ENCODE measurements at places on chromosomes 2 and 18.

DNA sequence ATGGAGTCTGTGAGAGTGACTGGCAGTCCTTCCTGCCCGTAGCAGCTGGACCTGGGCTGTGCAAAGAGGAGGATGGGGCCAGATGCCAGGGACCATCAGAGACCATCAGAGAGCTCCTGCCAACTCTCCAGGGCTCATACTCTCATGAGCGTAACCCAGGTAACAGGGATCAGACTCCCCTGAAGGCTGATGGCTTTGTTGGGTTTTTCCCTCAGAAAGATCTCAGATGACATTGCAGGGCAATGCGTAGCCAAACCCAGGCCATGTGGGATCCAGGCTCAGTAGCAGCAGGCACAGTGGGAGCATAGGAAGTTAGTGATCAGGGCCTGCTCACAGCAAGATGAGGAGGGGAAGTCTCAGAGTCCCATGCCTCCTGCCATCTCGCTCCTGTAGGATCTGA is 218.0 kb downstream of the LOXHD1 start:
- no peak for DNase-seq

DNA sequence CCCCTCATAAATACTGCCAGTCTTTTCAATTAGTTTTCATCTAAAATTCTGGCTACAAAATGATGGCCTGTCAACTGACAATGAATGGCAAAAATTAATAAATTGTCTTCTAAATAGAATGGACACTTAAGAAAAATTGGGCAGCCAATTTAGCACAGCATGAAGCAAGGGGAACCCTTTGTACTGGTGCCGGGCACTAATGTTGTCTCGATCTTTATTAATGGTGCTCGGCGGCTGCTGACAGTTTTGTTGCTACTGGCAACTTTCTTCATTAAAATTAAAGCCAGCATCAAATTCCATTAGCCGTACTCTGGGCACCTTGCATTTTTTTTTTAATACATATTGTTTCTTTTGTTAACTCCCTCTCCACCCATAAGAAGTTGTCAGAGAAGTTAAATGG is 309.3 kb downstream of the GBX2 start:
- DNase-seq: no peak

GRCh38 chr2:28049416-28049815 is 158.9 kb downstream of the BABAM2 start:
- no peak for DNase-seq

DNA sequence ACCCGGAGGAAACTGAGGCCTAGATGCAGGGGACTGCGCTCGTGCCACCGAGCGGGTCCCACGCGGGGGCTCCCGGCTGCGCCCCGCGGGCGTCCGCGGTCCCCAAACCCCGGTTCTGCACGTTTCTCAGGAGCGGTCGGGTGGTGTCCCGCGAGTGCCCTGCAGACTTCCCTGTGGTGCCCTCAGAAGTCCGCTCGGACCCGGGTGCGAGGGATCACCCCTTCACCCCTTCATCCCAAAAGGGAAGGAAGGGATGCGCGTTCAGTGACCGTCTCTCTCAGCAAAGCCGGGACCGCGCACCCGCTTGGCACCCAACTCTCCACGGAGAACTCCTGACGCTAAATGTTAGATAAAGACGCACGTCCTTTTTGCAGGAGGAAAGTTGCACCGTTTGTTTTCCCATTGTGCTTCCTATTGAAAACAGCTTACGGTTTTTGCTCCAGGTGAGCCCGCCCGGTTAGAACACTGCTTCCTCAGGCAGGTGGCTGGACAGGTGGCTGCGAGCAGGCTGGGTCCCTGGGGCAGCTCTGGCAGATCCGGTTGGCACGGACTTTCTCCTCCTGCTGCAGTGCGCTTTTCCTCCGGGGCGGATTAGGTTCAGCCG is 779 bp downstream of the DGKD start:
- no peak for DNase-seq

DNA sequence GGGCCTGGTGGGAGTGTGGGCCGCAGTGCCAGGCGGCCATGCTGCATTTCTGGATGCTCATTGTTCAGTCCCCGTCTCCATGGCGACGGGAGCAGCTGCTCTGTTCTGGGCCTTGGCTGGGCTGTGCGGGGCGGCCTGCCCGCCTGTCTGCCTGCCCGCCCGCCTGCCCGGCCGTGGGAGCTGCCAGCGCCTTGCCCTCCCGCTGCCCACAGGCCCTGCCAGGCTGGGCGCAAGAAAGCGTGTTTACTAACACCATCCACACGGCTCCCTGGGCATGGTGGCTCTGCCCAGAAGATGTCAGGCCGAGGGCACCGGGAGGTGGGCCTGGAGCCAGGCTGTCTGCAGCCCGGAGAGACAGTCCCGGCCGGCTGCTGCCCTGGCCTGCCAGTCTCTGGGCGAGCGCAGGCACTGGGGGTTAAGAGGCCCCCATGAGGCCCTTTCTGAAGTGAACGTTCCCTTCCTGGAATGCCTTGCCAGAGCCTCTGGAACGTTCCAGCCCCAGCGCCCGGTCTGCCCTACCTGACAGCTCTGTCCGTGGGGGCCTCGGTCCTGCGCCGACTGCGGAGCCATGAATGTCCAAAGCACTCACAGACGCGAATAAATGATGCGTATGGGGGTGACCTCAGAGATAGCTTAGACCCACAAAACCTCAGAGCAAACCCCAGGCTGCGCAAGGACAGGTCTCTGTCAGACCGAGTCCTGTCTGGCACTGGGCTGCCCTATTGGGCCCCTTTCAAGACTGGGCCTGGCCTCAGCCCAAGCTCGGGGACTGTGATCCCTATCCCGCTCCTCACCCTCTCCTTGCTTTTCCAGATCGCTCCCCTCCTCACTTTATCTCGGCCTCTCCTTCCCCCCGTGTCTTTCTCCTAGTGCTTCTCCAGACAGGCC is 44.3 kb downstream of the MYCN start:
- no peak for DNase-seq

GRCh38 chr2:46649004-46649403 is 169.6 kb downstream of the TMEM247 start:
- DNase-seq: no peak

DNA sequence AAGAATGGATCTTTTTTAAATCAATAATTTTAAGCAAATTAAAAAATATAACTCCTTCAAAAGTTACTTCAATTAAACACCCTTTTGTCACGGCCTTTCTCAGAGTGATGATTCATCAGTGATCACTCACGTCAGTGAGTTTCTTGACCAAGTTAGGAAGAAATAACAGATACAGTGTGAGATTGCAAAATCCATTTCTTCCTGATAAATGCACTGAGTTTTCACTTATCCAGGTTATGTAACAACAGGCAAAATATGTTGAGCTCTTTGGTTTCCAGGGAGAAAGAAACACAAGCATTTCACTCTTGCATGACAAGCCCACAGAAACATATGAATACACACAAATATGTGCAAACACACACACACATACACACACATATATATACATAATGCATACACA is 195.9 kb upstream of the CYRIA start:
- DNase-seq: no peak

DNA sequence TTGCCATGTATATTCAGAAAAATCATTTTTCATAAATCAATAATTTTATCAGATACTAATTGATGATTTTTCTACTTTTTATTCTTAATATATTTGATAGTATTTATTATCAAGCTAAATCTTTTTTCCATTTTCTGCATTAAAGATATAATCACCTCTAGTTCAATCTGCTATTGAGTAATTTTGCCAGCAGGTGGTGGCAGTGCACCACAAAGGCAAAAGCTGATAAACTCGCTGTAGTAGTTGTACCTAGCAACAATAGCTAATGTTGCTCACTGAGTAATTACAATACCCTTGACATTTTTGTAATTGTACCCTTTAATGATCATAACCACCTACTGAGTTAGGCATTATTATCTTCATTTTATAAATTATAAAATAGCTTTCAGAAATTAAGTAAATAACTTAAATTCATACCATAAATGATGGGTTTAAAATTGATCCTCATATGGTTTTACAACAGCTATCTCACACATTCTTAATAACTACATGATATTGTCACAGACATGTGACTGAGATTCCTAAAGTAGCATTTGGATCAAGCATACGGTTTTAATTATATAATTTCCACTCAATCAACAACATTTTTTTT is 52.0 kb upstream of the CALCRL start:
- DNase-seq: no peak

DNA sequence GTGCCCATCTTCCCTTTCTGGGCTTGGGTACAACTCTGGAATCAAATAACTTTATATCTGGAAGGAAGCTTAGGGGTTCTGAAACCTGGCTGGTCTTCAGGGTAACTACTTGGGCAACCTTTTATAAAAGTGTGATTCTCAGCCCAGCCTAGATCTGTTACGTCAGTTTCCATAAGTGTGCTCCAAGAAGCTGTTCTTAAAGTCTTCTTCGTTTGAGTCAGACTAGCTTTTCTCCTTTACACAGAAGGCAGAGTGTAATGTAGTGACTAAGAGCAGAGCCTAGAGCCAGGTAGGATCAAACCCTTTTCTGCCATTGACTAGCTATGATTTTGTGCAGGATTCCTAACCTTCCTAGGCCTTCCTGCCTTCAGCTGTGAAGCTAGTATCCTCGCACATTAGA is 5.8 kb downstream of the ITGA6 start:
- no peak for DNase-seq

GRCh38 chr2:28601616-28602015 is 105.8 kb downstream of the PLB1 start:
- DNase-seq: no peak

DNA sequence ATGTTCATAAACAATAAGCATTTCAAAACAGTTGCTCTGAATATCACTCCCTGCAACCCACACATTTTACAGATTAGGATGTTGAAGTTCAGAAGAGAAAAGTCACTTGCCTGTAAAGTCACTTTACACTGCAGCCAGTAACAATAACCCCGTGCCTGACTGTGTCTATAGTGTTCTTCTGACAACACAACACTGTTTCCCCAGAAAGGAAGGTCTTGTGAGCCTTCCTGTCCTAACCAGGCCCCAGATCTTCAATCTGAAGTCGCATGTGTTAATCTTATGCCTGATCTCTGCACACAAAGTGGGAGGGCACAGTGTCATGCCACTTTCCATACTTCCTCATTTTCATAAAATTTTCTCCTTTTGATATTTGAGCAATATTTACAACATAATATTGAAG is 120.2 kb downstream of the FEZ2 start:
- no peak for DNase-seq

DNA sequence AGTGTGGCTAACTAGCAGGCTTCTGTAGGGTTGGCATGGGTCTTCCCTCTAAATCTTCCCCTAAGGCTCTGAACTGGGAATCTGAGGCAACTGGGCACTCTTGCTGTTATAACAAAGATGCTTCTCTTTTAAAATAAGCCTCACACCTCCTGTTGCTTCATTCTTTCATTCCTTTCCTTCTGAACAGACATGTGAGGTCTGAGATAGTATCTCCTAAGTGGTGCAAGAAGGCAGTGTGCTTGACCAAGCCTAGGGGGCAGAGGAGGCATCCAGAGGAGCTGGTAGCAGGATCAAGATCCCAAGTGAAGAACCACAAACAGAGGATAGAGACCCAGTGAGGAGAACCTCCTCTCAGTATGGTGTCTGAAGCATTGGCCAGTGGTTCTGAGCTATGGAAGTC is 90.9 kb downstream of the TTC27 start:
- no peak for DNase-seq

- DNase-seq: no peak
Observed at GRCh38 chr2:30287857-30288513, 56.7 kb downstream of the LBH start.

- peak; percentile 65 for DNase-seq
Observed at GRCh38 chr2:219177552-219178376, at the start of gene RETREG2. Gene RETREG2 (plus strand): TSS chr2:219178275. CDS start chr2:219178353, 78 bp downstream.

GRCh38 chr18:49212819-49213218 is 247.6 kb downstream of the DYM start:
- no peak for DNase-seq

- no peak for DNase-seq
Observed at GRCh38 chr2:152097801-152098495, 896 bp downstream of the CACNB4 start.

- no peak for DNase-seq
Observed at GRCh38 chr2:230916218-230916617, 8.8 kb downstream of the GPR55 start.

DNA sequence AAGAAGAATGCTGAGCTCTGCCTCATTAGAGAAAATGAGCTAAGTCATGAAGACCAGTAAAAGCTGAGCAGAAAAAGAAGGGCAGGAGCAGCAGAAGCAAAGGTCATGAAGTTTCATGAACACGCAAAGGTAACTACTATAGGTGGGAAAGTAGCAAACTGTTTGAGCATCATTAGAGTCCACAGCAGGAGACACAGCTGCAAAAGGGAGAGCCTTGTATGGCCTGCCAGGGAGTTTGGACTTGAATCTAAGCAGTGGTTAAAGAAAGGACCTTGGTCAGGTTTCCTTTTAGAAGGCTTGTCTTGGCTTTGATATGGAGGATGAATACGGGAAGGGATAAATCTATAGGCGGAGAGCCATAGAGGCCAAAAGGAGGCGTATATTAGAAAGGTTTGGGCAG is 34.0 kb downstream of the DAPL1 start:
- no peak for DNase-seq

DNA sequence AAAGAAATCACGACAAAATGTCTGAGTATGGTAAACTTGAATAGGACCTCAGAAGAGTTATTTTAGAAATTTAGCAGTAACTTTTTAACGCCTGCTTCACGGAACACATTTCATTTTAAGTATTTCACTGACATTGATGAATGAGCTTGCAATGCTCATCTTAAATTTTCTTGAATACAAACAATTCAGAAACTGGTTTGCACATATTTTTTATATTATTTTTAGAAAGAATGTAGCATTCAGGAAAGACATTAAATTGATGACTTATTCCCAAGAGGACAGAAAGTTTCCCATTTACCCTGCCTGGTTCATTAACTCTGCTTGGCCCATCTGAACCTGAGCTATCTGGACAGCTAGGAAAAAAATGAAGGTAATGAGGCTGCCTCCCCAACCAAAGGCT is 89.3 kb downstream of the MBD2 start:
- no peak for DNase-seq

- no peak for DNase-seq
Observed at GRCh38 chr2:28327956-28328922, 64.4 kb upstream of the FOSL2 start.

DNA sequence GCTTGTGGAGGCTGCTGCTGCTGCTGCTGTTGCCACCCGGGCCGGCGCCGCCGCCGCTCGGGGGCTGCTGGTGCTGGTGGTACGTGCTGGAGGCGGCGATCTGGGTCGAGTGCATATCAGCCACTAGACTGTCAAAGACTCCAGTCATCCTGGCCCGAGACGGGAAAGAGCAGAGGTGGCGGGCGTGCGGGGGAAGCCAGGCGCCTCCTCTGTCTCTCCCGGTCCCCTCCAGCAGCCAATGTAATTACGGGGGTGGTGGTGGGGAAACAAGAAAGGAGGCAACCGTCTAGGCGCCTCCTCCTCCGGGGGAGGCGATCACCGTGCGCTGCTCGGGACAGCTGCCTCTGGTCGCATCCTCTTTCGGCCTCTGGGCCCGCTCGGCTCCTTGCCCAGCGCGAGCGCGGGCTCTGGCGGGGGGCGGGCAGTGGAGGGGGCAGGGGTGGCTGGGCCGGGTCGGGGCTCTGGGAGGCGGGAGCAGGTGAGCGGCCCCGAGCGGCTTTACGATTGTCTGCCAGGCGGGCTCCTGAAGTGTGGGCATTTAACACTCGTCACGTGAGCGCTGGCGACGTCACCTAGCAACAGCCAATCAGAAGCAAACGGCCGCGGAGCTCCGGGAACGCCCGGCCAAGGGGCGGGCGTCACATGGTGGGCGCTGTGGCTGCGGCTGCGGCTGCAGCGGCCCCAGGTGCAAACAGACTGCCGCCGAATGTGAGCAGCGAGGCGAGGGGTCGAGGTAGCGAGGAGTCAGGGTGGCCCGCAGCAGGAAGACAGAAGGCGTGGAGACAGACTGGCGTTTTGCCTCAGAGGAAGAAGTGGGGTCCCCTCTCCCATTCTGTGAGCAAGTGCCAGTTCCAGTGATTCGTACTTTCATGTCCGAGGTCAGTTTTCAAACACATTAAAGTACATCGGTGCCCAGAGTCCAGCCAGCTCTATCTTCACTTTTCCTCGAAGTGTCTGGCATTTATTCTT is at the start of gene DLX2:
DLX2 (minus strand) TSS at position 510 of the 969 bp plus-strand sequence; CDS start at position 148, 362 bp downstream.
- peak; percentile 78 for DNase-seq
